ENCODE measurements at places on chromosomes 4 and X. TPM values are rescaled to one million over a fixed set of nuclear protein-coding genes. Genes with fewer than 3 reads are reported as not detected.

RAB33A gene
- total RNA-seq, result not detected

SMAD1 gene
- 9.2 TPM for total RNA-seq

TMPRSS11A gene
- 0.30 TPM for total RNA-seq

SERTM2 gene
- not detected for total RNA-seq

ZFP92 gene
- not detected for total RNA-seq

FGFR3 gene
- total RNA-seq, result 3.1 TPM

CLNK gene
- not detected for total RNA-seq

ARAP2 gene
- total RNA-seq, result 11.7 TPM

RS1 gene
- not detected for total RNA-seq

PAGE4 gene
- not detected for total RNA-seq

GUCY1B1 gene
- total RNA-seq, result not detected

TMSB15A gene
- total RNA-seq, result 0.68 TPM

F8A2 gene
- total RNA-seq, result not detected

TLR2 gene
- 0.13 TPM for total RNA-seq

NAA10 gene
- total RNA-seq, result 164 TPM

PGAM4 gene
- not detected for total RNA-seq

ERAS gene
- not detected for total RNA-seq

CNKSR2 gene
- 17.6 TPM for total RNA-seq

DMRTC1 gene
- not detected for total RNA-seq

GPR82 gene
- not detected for total RNA-seq

DIPK2B gene
- not detected for total RNA-seq

CD38 gene
- 0.08 TPM for total RNA-seq

AIMP1 gene
- total RNA-seq, result 28.6 TPM

C1QTNF7 gene
- total RNA-seq, result not detected

MAGEA4 gene
- total RNA-seq, result 922 TPM

CAPN6 gene
- total RNA-seq, result not detected

MAP9 gene
- total RNA-seq, result 6.5 TPM

MXD4 gene
- total RNA-seq, result 11.9 TPM

EFNB1 gene
- total RNA-seq, result 7.9 TPM

BBS7 gene
- total RNA-seq, result 10.7 TPM

FRMD7 gene
- total RNA-seq, result not detected

CDKL2 gene
- not detected for total RNA-seq

HSFX1 gene
- total RNA-seq, result 0.29 TPM

P2RY4 gene
- total RNA-seq, result not detected

KCND1 gene
- total RNA-seq, result 0.96 TPM

COL4A6 gene
- total RNA-seq, result not detected

UCHL1 gene
- total RNA-seq, result not detected

SSX7 gene
- total RNA-seq, result not detected

UGT2B17 gene
- not detected for total RNA-seq

CPE gene
- total RNA-seq, result 11.4 TPM

ASB12 gene
- not detected for total RNA-seq

FNIP2 gene
- total RNA-seq, result 5.7 TPM

GAGE13 gene
- 9.5 TPM for total RNA-seq

MAP7D2 gene
- 0.03 TPM for total RNA-seq

LONRF3 gene
- total RNA-seq, result 10.3 TPM

ARMCX1 gene
- not detected for total RNA-seq

EXOSC9 gene
- 52.2 TPM for total RNA-seq

CA5B gene
- 12.6 TPM for total RNA-seq

DMP1 gene
- not detected for total RNA-seq

PPP4R3C gene
- total RNA-seq, result not detected

SLC9A7 gene
- 22.7 TPM for total RNA-seq

Measured in A375 (cell line).